Right renal pelvis (tissue), 4 donors: ENCODE measurements at places on chromosomes 12 and 14.
A peak's percentile ranks its signal among the peaks of the same experiment; 100 is the strongest.

GRCh38 chr12:2364631-2365051 is 311.9 kb downstream of the CACNA1C start:
- DNase-seq, result no peak

GRCh38 chr12:49470986-49471385 is 67.8 kb upstream of the KCNH3 start:
- DNase-seq, result no peak

- DNase-seq, result no peak
These were observed 60.5 kb downstream of the ESR2 start for GRCh38 chr14:64233531-64234190.

DNA sequence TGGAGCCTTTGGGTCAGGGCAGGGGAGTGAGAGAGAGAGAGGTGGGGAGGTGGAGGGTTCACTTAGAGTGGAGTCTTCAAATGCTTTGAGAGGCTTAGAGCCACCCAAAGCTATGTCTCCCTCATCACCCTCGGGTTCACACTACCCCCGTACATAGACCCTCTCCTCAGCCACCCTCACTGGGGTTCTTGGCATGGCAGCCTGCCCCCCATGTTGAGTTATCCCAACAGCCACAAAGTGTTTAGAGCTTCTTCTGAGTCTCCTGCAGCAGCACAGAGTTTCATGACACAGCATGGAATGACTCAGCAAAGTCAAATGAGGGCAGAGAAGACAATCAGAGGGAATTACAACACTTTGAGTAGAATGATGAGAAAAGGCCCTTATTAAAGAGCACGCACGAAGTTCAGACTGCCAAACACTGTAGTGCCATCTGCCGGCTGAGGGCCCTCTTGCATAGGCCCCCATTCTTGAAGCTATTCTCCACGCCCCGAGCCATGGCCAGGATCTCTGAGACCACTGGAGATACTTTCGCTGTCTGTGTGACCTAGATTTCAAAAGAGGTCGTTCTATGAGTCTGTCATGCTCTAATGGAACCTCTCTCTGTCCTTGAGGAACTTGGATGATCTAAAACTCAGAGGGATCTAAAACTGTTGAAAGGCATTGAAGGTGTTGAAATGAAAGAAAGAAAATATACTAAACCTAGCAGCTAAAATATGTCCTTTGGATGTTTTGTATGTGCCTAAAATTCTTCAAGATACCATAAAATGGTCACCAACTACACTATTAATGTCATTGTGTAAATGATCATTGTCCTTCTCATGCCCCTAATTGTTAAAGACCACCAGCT is 221.9 kb downstream of the PELI2 start:
- peak; percentile 31 for DNase-seq

- DNase-seq, result no peak
These were observed 751.0 kb upstream of the TMEM132C start for GRCh38 chr12:127515941-127516340.

DNA sequence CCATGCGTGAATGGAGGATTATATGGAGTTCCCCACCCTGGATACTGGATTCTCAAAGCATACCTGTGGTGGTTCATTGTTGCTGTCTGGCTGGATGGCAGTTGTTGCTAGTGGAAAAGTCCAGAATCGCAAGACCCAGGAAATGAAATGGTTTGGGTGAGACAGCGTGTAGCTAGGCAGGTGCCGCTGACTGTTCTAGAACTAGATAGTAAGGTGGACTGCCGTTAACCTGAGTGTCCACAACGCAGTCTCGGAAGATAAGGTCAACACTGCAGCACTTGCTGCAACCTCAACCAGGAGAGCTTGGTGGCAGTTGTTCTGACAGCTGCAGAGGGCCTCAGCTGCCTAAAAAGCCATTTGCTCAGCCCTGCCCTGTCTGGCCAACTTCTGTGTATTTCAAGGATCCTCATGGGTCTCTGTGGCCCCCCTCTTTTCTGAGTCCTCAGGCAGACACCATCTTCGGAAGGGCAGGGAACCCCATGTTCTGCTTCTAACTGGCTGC is 15.5 kb upstream of the IRF2BPL start:
- DNase-seq, result no peak

- no peak for DNase-seq
These were observed 120.4 kb downstream of the STAB2 start for GRCh38 chr12:103707446-103707845.

DNA sequence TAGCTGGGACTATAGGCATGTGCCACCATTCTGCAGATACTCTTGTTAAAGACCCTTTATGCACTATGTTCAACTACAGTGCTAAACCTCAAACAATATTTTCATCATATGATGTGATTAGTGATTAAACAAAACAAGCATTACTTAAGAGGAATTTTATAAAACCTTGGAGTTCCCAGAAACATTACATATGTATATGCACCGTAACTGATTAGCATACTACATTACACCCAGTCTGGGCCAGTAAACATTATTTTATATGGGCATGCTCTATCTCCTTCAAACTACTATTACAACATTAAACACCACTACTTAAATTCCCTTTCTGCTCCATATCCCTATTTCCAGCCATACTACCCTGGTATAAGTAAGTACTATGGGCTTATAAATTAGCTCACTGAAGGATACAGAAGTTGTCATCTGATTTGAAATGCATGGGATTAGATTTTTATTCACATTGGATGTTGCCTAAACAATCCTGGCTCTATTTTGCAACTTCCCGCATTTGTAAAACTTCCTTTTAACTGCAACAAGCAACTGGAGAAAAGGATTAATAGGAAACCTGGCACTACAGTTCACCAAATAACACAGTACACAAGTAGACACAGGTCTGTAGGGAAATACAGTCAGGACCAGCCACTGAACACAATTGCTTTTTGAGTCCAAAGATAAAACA is 205.8 kb downstream of the MED13L start:
- no peak for DNase-seq

- no peak for DNase-seq
These were observed 23.4 kb downstream of the CACNA1C start for GRCh38 chr12:2076196-2076570.
